CD8-positive, alpha-beta memory T cell (primary cell): ENCODE measurements at places on chromosomes 12 and 14. TPM values are rescaled to one million over a fixed set of nuclear protein-coding genes. Genes with fewer than 3 reads are reported as not detected.

- no peak for DNase-seq
These were observed 87.4 kb downstream of the LRRK2 start for GRCh38 chr12:40312196-40312595.

DNA sequence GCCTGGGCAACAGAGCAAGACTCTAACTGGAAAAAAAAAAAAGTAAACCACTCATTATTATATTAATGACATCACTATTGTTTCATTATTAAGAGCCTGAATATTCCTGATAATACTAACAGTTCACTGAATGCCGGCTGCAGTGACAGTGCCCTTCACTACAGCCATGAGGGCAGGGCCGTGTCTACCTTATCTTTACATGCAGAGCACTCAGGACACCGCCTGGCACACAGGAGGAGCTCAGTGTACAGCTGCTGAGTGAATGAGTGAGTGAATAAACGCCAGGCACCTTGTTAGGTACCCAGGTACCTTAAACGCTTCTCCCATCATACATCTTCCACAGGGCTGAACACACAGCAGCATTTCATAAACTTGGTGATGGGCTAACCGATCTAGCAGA lies 23.2 kb downstream of the ZFYVE1 start:
- no peak for DNase-seq

GRCh38 chr12:30797689-30798088 lies 42.9 kb upstream of the CAPRIN2 start:
- DNase-seq = no peak

DNA sequence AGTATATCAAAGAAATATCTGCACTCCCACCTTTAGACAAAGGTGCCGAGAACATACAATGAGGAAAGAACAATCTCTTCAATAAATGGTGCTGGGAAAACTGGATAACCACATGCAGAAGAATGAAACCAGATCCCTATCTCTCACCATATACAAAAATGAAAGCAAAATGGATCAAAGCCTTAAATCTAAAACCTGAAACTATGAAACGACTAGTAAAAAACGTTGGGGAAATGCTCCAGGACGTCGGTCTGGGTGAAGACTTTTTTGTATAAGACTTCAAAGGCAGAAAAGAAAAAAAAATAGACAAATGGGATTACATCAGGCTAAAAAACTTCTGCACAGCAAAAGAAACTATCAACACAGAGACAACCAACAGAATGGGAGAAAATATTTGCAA lies 83.8 kb downstream of the PPM1A start:
- no peak for DNase-seq

ACRBP gene
- 1.8 TPM for total RNA-seq

KRT83 gene
- not detected for total RNA-seq
